ENCODE measurements at places on chromosomes 6 and 20.

DNA sequence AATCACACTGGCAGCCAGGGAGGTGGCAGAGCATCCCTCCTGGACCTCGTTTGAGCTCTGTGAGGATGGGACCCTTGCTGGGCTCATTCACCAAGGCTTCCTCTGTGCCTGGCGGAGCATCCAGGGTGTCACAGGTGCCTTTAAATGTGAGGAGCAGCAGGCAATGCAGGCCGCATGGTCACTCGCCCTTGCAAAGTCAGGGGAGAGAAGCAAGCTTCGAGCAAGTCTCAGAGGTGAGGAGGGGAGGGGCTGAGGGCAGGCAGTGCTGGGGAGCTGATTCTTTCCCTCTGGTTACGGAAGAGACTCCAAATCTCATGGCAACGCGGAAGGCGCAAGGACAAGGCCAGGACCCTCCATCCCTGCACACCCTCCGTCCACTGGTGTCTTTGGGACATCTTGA is 182.7 kb upstream of the PMEPA1 start:
- DNase-seq = no peak

GRCh38 chr6:52640170-52640569 is 30.7 kb upstream of the TMEM14A start:
- DNase-seq = no peak

DNA sequence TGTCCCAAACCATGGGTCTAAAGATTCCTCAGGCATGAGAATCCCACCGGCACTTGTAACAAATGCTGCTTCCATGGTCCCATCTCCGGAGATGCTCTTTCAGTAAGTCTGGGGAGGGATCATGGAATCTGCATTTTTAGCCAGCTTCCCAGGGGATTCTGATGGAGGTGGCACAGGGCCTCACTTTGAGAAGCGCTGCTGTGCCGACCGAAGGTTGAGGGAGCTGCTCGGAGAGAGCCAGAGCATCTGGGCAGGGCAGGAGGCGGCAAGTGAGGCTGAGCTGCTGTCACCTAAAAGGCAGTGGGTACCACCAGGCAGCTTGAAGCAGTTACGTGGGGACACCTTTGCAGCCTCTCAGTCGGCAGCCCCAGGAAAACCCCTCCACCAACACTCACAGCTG is 100.2 kb upstream of the CDYL start:
- no peak for DNase-seq

DNA sequence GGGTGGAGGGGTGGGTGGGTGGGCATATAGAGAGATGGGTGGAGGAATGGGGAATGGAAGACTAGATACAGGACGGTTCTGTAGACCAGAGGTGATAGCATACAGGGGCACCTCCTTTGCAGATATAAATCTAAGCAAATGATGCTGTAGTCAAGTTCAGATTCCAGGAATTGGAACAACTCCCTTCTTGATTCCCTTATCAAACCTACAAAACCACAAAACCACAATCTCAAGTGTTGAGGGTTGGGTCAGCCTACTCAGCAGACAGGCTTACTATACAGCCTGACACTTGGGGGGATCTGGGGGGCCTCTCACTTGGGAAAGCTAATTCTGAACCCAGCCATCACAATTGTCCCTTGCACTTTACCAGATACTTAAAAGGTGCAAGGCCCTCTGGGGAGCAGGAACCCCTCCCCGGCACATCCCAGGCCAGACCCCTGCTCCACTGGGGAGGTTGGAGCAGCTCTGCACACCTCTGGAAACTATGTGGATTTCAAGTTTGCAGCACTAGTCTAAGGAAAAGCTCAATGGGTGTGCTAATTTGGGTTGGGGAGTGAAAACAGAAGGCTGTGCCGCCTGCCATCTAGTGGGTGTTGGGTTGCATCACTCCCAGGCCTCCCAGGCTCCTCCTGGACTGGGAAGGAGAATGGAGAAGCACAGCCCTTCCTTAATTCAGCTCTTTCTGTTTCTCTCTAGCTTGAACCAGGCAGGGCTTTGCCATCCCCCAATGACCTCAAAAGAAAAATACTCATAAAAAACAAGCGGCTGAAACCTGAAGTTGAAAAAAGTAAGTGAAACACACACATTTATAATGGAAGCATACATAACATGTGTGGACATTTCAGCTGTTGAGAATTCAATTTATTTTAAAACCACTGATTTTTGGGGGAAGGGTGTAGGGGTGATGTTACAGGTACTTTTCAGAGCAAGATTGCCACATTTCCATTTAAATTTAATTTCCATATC is 121.2 kb upstream of the LAMP5 start:
- DNase-seq = no peak

DNA sequence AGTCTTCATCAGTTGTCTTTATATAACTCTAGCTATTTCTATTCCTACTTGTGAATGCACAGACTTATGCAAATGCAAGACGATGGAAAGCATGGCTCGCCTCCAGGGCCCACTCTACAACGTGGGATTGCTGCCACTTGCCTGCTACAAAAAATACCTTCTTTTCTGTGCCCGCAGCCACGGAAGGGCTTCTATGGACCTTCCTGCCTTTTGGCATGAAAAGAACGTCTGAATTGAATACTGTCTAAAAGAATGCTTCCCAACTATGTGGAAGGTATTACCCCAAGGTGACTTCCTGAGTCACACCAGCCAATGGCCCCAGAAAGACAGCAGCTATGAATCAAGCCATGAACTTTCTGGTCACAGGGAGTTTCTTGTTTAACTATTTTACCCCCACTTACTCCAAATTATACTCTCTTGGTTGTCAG is 261.2 kb downstream of the HIVEP2 start:
- DNase-seq = no peak

DNA sequence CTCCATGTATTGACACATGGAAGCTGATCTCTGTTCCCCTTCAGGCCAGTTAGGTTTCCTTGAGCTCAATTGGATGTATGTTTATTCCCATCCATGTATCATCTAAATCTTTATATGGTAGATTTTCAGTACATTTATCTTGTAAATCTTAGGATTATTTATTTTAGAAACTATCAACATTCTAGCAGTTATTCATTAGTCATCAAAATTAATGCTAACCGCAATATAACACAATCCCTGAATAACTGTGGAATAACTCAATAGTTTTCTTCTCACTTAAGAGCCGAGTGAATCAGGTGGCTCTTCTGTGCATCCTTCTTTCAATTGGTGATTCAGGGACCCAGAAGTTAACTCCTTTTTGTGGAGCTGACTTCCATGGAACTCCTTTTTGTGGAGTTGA is 15.5 kb upstream of the TBX18 start:
- no peak for DNase-seq

DNA sequence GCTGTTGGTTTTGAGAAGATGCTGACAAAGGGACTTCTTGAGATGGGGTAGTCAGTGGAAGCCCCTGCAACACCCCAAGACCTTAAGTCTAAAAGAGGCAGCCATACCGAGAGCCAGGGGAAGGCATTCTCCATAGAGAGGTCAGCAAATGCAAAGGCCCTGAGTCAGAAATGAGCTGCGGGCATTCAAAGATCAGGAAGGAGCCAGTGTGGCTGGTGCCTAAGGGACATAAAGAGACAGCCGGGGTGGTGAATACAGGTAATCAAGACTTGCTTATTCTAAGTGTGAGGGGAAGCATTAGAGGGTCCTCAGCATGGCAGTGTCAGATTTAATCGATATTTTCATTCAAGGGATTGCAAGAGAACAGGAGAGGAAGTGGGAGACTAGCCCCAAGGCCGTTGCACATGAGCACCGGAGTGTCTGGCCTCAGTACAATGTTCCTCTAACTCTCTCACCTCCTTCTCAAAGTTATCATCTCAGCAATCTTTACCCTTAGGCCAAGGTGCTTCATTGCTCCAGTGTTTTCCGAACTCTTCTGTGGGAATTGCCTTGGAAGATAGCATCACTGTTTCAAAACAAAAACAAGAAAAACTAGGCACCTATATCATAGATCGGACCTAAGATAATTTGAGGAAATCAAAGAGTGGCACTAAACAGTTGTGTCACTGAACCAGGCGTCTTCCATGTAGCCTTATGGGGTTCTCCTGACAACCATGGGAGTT is 173.2 kb downstream of the DOK5 start:
- no peak for DNase-seq

DNA sequence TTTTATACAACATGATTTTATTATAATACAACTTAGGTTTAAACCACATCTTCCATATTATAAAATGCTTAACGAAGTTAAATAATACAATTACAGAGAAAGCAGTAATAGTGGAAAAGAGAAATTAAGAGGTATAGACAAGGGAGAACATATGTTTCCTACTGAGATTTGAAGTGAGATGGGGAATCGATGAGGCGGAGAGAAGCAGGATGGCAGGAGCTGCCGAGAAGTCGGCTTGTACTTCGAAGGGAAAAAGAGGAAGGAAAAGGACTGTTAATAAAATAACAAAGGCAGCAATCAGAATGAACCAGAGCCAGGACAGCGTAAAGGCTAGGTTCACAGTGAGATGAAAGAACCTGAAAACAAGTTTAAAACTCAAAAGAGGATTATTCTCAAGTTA is 15.4 kb downstream of the FBXL4 start:
- DNase-seq = no peak

- no peak for DNase-seq
Measured at GRCh38 chr6:3119040-3119723, 671 bp downstream of the BPHL start.

DNA sequence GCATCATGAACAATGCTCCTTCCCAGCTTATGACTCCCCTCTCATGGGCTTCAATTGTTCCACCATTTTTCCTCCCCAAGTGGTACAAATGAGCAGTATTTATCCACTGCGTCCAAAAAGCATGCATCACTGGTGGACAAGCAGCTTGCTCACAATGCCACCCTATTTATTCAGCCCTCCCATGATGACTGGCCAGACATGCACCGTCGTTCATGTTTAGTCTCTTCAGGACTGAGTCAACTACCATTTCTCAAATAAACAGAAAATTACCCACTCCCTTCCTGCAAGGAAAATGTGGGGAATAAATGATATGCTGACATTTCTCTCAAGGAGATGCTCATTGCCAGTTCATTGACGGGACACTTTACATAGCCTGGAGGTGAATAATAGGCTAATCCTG is 300.4 kb downstream of the C6orf118 start:
- no peak for DNase-seq

GRCh38 chr20:48002517-48002970 is 217.3 kb upstream of the SULF2 start:
- no peak for DNase-seq

- no peak for DNase-seq
Measured at GRCh38 chr6:14584450-14584849, 466.9 kb downstream of the CD83 start.

GRCh38 chr6:12845224-12846004 is 128.8 kb downstream of the PHACTR1 start:
- DNase-seq = no peak

- no peak for DNase-seq
Measured at GRCh38 chr6:39128832-39129231, 13.8 kb upstream of the SAYSD1 start.

- DNase-seq = no peak
Measured at GRCh38 chr6:157343732-157344131, 20.4 kb upstream of the TMEM242 start.

DNA sequence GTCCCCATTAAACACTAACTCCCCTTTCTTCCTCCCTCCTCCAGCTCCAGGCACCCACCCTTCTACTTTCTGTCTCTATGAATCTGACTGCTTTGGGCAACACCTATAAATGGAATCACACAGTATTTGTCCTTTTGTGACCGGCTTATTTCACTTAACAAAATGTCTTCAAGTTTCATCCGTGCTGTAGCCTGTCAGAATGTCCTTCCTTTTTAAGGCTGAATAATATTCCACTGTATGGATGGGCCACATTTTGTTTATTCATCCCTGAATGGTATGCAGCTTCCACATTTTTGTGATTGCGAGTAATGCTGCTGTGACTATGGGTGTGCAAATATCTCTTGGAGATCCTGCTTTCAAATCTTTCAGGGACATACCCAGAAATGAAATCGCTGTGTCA is 28.4 kb downstream of the BMP7 start:
- no peak for DNase-seq

DNA sequence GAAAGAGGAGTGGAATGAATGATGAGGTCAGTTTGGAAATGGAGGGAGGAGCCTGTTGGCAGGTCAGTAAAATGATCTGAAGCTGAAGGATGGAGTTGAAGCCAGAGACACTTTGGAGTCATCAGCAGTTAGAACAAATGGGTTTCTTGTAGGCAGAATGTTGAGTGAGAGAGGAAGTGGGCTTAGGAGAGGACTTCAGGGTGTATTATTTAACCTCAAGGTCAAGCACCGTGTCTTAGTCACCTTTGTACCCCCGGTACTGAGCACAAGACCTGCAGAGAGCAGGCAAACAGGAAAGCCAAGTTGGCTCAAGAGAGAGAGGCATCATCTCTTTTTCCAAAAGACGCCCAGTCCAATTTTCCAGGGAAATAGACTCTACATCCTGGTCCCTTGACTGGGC is 23.3 kb downstream of the C20orf173 start:
- DNase-seq = no peak

DNA sequence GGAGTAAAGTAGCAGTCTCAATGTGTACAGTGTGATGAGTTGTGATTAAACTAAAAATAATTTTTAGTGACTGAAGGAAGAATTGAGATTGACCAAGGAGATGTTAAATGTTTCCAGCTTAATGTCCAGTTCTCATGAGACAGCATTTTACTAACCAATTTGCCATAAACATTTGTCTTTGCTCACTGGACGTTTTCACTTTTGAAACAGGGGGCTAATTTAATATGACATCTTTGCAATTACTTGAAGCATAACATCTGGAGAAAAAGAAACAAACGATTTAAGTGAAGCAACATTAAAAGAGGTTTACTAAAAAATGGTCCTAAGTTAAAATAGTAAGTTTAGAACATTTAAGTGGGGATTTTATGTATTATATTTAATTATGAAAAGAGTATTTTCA is 443.8 kb downstream of the BCKDHB start:
- no peak for DNase-seq

GRCh38 chr6:33915134-33915533 is 111.3 kb upstream of the MLN start:
- no peak for DNase-seq
